ENCODE measurements at places on chromosomes 5 and 9.

DNA sequence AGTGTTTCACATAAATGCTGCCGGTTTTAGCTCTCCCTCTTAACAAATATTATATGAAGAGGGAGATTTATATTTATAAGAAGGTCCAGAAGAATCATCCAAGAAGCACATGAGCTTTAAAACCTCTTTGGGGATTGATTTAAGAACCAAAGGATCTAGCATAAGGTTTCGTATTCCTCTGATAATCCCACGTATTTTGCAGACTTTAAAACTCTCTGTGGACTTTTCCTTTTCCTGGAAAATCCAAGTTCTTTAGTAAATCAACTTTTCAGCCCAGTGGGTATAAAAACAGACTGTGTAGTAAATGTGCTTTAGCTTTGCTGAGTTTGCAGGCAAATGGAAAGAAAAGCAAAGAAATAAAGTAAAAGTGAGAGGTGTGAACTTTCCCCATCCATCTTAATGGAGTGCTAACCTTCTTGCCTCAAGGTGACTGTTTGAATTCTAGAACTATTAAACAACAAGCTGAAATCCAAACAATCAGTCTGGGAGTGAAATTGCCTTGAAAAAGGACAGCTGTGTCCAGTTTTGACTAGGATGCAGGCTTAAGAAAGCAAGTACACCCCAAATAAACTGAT, 363.4 kb upstream of the SLC24A2 start:
- no peak for DNase-seq

- peak; percentile 32 for DNase-seq
Observed at GRCh38 chr5:59768152-59769040, 125.1 kb downstream of the PDE4D start.

GRCh38 chr5:156590978-156591377, 259.1 kb upstream of the PPP1R2B start:
- DNase-seq: no peak

- DNase-seq: no peak
Observed at GRCh38 chr9:87871425-87872078, 11.1 kb upstream of the SPATA31E1 start.
